Activated naive CD4-positive, alpha-beta T cell (primary cell): ENCODE measurements at places on chromosomes 3 and 15.

GRCh38 chr3:70064194-70064779, 64.8 kb downstream of the SAMMSON start:
- no peak for DNase-seq

- DNase-seq, result no peak
These were observed 35.6 kb upstream of the GYG1 start for GRCh38 chr3:148955544-148956346.

DNA sequence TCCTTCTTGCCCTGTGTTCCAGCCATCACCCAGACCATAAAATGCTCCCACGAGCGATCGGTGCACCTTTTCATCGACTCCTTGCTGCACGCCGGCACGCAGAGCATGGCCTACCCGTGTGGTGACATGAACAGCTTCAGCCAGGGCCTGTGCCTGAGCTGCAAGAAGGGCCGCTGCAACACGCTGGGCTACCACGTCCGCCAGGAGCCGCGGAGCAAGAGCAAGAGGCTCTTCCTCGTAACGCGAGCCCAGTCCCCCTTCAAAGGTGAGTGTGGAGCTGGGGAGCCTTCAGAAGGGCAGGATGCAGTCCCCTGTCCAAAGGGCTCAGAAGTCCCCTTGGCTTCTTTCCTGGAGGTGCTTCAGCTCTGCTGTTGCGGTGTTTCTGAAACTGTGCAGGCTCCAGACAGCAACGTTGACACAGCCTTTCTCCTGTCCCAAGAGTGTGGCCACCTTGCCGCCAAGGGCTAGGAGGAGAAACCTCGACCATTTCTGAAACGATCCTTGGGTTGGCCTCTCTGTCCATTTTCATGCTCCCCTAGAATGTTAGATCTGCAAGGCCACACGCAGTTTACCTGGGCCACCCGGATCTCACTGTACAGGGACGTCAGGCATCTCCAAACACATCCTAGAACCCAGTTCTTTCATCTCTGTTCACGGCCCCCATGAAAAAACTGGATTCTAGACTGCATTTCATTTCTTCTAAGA, 116.7 kb downstream of the LIPC start:
- no peak for DNase-seq

DNA sequence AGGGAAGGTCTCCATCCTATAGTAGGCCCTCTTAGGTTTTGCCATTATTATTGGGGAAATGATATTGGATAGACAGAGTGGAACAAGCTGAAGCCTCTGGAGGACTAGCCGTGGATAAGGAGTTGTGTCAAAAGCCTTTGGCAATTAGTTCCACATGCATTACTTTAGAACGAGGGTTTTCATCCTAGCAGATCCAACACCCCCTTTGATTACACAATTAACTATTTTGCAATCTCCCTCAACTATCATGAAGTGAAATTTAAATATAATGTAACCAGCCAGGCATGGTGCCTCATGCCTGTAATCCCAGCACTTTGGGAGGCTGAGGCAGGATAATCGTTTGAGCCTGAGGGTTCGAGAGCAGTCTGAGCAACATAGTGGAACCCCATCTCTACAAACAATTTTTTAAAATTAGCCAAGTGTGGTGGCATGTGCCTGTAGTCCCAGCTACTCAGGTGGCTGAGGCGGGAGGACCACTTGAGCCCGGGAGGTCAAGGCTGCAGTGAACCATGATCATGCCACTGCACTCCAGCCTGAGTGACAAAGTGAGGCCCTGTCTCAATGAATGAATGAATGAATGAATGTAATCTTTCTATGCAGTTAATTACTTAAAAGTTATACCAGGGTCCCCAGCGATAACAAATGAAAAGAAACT, 56.8 kb downstream of the PXYLP1 start:
- DNase-seq, result no peak

GRCh38 chr3:61571516-61572336, 10.4 kb downstream of the PTPRG start:
- DNase-seq, result no peak

GRCh38 chr3:140177943-140178342, 243.0 kb downstream of the CLSTN2 start:
- no peak for DNase-seq

DNA sequence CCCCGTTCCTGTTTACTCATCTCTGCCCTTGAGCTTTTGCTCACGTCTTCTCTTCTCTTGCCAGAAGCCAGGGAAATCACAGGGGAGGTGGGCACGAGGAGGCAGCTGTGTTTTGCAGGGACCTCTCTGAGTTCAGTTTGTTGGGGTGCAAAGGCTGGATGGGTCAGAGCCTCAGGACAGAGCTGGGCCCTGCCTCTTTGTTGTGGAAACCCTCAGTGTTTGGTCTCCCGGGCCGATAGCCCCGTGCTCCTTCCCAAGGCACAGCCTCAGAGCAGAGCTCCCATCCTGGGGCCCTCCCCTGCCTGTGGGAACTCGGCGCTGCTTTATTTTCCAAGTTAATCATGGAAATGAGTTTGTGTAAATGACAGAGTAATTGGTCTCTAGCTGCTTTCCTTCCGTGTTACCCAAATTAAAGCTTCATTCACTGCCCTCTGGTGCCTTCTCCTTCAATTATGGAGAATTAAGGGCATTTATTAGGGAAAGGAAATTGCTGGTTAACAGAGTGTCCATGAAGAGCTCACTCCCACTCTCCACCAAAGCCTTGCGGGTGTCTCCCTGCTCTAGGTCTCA, 40.9 kb downstream of the BDH1 start:
- no peak for DNase-seq

DNA sequence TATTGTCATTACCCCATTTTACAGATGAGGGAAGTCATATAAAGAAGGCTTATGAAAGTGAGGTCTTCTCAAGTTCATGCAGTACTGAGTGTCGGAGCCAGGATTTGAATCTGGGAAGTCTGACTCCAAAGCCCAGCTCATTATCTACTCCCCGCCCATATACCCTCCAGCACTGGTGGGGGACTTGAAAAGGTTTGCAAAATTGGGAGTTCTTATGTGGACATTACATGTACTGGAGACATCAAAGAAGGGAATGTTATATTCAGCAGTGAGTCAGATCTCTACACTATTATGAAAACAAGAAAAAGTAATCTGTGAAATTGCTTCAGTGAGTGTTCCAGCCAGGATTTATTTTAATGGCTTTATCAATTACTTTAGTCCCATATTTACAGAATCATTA, 185.2 kb upstream of the CADPS start:
- DNase-seq, result no peak

DNA sequence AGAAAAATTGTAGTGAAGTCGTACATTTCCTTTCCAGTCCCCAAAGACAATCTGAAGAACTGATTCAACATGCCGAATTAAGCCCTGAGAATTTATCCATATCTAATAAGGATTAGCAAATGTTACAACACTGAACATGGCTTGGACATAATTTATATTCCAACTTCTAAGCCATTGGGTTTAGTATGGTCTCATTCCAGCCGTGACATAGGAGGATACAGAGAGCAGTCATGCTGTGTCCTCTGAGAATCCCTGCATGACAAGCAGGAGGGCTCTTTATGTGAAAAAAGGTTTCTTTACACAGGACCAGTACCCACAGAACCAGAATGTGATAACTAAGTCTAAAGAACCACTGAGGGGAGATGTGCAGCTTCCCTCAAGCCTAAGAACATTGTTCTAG, 231.9 kb upstream of the WNT5A start:
- DNase-seq, result no peak

- no peak for DNase-seq
These were observed 16.4 kb upstream of the COMMD2 start for GRCh38 chr3:149768704-149769103.

DNA sequence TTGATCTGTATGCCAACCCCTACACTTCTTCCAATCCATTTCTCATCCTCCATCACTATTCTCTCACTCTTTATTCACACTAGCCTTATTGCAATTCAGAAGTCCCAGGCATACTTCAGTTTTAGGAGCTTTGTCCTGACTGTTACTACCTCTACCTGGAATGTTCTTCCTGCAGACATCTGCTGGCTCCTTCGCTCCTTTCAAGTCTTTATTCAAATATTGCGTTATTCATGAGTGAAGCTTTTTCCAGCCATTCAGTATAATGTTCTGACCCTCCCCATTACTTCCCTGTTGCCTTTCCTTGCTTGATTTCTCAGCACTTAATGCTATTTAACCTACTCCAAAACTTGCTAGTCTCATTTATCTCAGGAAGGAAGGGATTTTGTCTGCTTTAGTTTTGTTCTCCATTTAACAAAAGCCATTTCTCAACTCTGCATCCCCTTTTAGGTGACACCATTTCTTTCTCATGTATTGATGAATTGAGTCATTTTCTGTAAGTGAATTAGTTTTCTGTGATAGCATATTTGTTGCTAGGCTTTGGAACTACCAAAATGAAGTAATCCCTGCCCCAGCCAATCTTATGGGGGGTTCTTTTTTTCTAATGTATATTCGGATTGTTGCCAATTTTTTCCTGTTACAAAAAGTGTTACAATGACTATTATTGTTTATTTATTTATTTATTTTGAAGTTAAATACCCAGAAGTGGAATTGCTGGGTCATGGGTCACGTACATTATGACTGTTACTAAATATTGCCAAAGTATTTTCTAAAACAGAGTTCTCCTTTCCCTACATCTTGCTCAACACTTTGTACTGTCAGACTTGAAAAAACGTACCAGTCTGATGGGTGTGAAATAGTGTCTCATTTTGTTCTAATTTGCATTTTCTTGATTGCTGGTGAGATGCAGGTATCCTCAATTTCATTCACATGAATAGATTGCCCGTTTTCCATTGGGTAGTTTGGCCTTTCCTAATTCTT, 9.4 kb downstream of the ATP11B start:
- no peak for DNase-seq

DNA sequence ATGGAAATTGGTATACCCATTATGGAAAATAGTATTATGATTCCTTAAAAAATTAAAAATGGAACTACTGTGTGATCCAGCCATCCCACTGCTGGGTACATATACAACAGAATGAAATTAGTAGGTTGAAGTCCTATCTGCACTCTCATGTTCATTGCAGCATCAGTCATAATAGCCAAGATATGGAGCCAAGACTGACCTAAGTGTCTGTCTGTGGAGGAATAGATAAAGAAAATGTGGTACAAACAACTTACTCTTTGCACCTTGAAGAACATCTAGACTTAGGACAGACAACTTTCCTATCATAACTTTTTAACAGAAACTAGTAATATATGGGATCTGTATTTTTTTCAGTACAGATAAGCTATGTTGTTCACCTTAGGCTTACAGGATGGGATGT, 30.0 kb upstream of the PPARG start:
- no peak for DNase-seq

DNA sequence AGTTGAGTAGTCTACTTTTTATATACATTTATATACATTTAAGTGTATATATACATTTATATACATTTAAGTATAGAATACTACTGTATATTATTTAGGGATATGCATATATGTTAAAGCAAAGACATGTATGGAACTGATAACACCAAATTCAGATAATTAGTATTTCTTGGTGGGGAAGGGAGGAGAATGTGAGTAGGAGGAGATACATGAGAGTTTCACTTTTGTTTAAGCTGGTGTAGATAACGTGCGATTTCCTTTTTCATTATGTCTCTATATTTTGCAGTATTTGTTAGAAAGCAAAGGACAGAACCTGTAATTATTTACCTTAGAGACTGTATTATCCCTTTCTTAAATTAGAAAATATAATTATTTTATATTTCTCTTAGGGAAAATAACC, 16.6 kb upstream of the NIT2 start:
- DNase-seq, result no peak

GRCh38 chr3:171335559-171335958, 124.6 kb downstream of the TNIK start:
- no peak for DNase-seq

- DNase-seq, result no peak
These were observed 318.1 kb upstream of the MCTP2 start for GRCh38 chr15:93913310-93913709.

GRCh38 chr3:170327040-170327808, 30.3 kb upstream of the SKIL start:
- no peak for DNase-seq

GRCh38 chr3:179147514-179147872, 664 bp upstream of the PIK3CA start:
- DNase-seq, result peak; percentile 34

GRCh38 chr3:49157289-49157688, 8.8 kb downstream of the CCDC71 start:
- no peak for DNase-seq

DNA sequence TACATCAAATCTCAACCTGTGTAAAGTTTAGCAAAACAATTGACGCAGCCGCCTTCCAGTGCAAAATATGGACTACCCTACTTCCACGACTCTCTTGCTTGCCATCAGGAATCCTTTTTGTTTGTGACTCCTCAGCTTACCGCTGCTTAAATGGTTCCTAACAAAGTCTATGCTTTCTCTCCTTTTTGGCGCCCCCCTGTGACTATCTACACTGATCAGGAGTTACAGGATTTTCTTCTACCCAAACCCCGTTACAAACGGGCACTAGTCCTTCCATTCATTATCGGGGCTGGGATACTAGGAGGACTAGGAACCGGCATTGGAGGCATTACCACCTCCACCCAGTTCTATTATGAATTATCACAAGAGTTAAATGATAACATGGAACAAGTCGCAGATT, 184.0 kb downstream of the IGSF11 start:
- no peak for DNase-seq

DNA sequence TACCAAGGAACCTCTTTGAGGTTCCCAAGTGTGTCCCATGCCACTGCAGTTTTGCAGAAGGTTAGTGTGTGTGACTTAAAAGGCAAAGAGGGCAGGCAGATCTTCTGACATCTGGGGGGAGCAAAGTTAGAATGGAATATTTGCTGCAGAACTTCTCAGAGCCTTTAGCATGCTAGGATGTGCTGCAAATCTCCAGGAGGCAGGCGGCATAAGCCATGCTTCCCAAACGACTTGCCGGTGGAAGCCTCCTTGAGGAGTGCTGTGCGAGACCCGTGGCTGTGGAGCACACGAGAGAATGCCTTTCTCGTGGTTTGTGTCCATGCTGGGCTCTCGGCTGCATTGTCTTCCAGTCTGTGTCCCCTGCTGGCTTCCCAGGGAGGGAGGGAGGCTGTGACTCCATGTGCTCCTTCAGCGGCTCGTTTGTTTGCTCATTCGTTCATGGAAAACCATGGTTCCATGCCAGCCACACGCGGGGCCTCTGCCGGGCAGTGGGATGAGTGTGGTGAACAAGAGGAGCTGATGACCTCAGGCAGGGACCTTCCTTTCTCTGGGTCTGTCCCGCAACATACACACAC, 13.8 kb downstream of the HDAC11 start:
- no peak for DNase-seq
